ENCODE measurements at places on chromosomes 1 and 21.

GRCh38 chr1:84635429-84635828 is 54.8 kb downstream of the SSX2IP start:
- DNase-seq = no peak

DNA sequence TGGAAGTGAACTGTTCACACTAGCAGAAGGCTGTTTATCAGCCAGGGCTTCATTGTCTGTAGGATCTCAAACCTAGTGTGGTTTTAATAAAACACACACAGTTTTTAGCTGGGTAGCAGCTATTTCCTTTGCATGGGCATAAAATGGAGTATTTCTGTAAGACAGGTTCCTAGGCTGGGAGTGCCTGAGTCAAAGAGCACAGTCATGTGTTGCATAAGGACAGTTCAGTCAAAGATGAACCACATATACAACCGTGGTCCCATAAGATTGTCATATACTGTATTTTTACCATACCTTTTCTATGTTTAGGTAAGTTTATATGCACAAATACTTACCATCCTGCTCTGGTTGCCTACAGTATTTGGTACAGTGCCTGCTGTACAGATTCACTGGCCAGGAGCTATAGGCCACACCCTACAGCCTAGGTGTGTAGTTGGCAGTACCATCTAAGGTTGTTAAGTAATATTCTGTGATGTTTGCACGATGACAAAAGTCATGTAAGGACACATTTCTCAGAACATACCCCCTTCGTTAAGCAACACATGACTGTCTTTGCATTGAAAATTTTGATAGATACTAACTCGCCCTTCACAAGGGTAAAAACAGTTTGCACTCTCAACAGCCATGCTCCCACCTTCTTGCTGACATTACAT is 17.2 kb downstream of the LGALS8 start:
- no peak for DNase-seq

- DNase-seq = no peak
Observed at GRCh38 chr1:24501371-24502064, 1.1 kb upstream of the RCAN3 start.

DNA sequence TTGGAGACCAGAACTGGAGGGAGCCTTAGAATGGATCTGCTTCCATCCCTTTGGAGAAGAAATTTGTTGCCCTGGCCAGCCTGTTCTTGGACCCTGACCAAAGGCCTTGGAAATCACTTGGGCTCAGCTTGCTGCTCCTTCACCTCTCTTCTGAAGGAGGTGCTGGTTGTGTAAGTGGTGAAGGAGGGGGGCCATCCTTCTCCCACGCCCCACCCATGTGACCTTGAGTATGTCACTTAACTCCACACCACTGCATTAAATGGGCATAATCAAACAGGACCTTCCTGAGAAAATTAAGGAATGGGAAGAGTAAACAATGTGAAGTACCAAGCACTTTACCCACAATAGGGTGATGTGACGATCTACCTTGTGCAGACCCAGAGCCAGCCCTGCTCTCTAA is 68.3 kb upstream of the GJB5 start:
- DNase-seq = no peak

DNA sequence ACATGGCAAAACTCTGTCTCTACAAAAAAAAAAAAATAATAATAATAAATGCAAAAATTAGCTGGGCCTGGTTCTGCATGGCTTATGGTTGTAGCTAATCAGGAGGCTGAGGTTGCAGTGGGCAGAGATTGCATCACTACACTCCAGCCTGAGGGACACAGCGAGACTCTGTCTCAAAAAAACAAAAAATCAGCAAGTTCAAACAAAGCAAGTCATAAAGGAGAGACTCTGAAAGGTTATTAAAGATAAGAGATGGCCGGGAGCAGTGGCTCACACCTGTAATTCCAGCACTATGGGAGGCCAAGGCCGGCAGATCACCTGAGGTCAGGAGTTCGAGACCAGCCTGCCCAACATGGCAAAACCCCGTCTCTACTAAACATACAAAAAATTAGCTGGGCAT is 28.8 kb downstream of the COP1 start:
- no peak for DNase-seq

DNA sequence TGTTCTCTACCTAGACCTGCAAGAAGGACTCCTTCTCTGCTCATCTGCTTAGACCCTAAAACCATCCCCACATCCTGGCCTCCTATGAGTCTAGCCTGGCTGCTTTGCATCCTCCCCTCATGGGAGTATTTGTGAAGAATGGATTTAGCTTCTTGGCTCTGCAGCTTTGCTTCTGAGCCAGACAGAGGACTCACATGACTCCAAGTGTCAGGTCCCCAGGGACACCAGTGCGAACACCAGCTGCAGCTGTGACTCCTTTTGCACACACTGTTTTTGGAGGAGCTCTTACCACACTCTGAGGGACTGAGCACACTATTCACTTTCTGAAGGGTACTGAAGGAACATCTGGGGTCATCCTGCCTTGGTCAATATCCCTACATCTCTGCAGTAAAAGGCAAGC is 131.8 kb upstream of the SGIP1 start:
- no peak for DNase-seq

DNA sequence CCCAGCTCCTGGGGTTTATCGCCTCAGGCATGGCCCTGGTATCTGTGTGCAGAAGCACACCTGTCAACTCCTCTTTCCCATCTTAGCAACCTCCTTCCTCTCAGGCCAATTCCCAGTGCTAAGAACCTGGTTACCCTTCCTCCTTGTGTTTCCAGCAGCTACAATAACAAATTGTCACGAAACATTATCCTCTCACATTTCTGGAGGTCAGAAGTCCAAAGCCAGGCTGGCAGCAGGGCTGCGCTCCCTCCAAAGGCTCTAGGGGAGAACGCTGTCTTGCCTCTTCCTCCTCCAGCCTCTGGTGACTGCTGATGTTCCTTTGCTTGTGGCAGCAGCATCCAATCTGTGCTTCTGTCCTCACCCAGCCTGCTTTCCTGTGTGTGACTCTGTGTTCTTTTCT is 10.7 kb upstream of the MRPS14 start:
- DNase-seq = no peak

DNA sequence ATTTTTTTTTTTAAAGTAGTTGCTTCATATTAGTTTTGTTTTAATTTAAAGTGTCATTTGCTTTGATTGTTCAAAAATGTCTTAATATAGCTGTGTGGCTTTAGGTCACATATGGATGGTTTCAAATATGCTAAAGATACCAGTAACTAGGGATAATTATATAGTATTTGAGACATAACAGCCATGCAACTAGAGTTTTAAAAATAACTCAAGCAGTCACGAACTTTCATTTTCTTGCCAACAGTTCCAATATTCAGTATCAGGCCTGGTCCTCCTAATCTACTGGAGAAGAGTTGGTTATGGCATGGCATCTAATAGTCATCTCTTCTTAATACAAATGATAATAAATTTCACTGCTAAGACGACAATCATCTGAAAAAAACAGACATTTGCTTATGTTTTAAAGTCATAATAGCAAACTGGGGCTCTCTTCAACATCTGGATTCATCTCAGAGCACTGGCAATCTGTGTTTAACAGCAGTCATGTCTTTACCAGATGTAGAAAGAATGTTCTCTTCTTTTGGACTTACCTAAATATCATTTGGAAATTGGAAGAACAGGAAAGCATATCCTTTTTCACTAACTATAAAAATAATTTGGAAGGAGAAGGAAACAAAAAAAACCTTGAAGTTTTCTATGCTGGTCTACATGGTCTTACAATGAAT is 24.1 kb upstream of the A3GALT2 start:
- DNase-seq = no peak

DNA sequence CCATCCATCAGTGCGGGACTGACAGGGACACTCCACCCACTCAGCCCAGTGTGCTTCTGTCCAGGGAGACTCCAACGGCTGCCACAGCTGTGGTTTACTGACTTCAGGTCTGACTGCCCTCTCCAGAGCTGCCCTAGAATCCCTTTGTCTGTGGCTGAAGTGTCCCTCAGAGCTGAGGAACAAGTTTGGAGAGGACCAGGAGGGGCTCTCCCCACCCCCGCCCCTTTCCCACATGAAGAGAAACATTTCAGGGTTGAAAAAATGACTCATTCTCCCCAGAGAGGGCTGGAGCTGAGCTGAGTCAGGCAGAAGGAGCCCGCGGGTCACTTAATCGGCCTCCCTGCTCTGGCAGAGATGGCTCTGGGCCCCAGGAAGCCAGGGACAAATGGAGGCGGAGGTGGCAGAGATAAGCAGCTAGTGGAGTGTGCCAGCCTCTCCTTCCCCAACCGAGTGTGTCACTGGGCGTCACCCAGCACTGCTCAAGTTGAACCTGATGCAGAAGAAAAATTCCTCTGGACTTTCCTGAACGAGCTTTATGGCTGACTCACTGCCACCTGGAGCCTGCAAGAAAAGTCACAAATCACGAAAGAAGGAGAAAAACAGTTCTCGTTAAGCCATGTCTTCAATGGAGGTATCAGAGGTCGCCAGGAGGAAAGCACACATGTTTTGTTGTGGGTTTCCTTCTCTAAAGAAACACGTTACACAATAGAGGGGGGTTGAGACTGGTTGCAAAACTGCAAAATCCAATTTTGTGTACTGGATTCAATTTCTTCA is 34.3 kb upstream of the ECE1 start:
- peak; percentile 38 for DNase-seq

- DNase-seq = no peak
Observed at GRCh38 chr1:110783292-110783918, 89.5 kb upstream of the CD53 start.

GRCh38 chr21:38898422-38899096 is 92.8 kb downstream of the ETS2 start:
- DNase-seq = no peak

DNA sequence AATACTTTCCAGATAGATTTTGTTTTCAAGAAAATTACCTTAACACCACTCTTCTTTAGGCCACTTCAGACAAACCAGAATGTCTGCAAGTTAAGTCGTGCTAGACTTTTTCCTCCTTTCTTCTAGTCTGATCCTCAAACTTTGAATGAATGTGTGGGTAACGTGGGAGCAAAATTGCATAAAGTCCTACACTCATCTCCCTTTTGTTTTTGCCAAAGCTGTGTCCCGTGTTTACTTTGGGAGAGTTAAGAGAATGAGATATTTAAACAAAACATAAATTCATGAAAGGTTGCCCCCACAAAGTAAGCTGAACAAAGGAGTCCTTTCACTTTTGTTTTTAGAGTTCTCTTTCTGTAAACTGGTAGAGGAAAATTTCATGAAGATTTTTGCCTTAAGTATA is 16.9 kb upstream of the VAMP3 start:
- no peak for DNase-seq

- DNase-seq = no peak
Observed at GRCh38 chr1:191049781-191050180, 572.1 kb upstream of the BRINP3 start.

- DNase-seq = no peak
Observed at GRCh38 chr1:4301007-4301406, 353.4 kb upstream of the AJAP1 start.

DNA sequence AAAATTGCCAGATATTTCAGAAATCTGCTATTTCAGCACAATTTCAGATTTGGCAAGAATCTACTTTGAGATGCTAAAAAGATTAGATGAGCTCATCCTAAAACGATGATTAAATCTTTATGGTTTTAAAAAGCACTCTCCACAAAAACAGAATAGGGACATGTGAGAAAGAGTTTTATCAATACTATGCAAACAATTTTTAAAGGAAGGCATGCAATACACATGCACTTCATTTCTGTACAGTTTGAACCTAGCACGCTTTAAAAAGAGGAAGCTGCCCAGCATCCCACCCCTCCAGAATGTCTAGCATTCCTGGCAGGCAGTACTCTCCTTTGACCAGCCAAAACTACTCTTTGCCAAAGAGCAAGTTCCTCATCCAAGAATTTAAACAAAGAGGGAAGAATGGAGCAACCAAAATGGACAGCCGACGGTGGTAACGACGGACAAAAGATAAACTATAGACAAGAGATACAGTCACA is 1.3 kb downstream of the ARHGAP29 start:
- no peak for DNase-seq

GRCh38 chr1:21821385-21822019 is 9.4 kb downstream of the LDLRAD2 start:
- no peak for DNase-seq

GRCh38 chr1:27719286-27720251 is 6.2 kb upstream of the FAM76A start:
- no peak for DNase-seq

- no peak for DNase-seq
Observed at GRCh38 chr1:162206749-162207635, 137.5 kb downstream of the NOS1AP start.

DNA sequence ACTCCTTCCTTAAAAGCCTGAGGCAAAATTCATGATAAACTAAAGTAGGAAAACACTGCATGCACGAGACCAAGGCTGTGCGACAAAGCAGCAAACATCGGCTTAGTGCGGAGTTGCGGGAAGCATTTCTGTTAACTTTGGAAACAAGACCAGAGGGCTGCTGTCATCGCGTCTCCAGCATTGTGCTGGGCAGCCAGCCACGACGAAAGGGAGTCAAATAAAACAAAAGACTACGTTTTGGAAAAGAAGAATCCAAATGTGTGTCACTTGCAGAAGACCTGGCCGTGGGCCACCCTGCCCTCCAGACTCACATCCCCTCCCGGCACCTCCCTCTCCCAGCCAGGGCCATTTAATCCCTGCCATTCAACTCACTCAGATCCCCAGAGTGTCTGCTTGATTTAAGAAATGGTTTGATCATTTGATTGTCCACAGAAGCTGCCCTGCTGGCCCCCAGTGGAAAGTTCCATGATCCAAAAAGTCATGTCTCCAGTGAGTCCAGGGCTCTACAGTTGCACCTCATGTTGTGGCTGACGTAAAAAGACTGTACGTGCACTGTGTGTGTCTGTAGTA is 2.4 kb upstream of the KRTAP10-11 start:
- no peak for DNase-seq

DNA sequence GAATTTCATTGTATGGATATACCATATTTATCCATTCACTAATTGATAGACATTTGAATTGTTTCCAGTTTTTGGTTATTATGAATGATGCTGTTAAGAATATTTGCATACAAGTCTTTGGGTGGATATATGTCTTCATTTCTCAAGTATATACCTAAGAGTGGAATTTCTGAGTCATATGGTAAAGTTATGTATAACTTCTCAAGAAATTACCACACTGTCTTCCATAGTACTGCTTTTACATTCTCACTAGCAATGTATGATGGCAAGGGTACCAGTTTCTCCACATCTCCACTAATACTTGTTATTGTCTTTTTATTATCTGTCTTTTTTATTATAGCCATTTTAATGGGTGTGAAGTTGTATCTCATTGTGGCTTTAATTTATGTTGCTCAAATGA is 74.6 kb upstream of the TENT5C start:
- DNase-seq = no peak

DNA sequence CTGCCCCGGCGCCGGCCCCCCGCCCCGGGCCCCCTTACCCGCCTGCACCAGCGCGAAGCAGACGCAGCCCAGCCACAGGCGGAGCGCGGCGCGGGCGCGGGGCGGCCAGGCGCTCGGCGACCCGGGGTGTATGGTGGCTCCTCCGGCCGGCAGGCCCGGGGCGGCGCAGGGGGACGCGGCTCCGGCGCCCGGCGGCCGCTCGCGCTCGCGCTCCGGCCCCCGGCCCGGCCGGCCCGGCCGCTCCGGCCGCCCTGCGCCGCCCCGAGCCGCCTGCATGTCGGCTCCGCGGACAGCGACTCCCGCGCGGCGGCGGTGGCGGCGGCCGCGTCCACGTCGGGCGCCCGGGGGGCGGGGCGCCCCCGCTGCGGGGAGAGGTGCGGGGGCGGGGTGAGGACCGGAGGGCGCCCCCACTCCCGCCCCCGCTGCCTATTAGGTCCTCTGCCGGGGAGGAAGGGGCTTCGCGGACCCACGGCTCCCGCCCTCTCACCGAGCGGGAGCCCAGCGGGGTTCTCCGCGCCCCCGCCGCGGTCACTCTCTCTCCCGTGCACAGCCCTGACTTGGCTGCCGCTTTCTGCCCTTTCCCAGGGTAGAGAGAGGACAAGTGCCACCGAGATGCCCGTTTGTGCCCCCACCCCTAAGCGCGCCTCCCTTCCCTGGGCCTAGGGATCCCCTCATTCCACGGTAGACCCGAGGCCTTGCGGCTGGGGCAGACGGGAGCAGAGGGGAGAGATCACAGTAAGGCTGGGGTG is at the start of gene FNDC5:
TSS of gene FNDC5 (minus strand) at position 298 of the 749 bp plus-strand sequence.
- no peak for DNase-seq
